ENCODE measurements at places on chromosomes 5 and 9. TPM values are rescaled to one million over a fixed set of nuclear protein-coding genes. Genes with fewer than 3 reads are reported as not detected.

The SLC22A5 gene
- 9.2 TPM for total RNA-seq

The PCDHB2 gene
- 0.29 TPM for total RNA-seq

The THBS4 gene
- total RNA-seq: 0.14 TPM

The SUSD3 gene
- total RNA-seq: not detected

The TMEM252 gene
- not detected for total RNA-seq

The NLN gene
- 15.8 TPM for total RNA-seq

The TCOF1 gene
- total RNA-seq: 46.5 TPM

The OTP gene
- not detected for total RNA-seq

The ZNF354C gene
- total RNA-seq: 7.0 TPM

The PCDHB3 gene
- 0.29 TPM for total RNA-seq

The DDX4 gene
- not detected for total RNA-seq

The GARIN3 gene
- not detected for total RNA-seq

The C5orf63 gene
- total RNA-seq: 3.6 TPM

The IFNA13 gene
- total RNA-seq: not detected

The LCNL1 gene
- 0.14 TPM for total RNA-seq

The WNT8A gene
- total RNA-seq: not detected

The GABRA1 gene
- not detected for total RNA-seq

The HAPLN1 gene
- 1.1 TPM for total RNA-seq

The FST gene
- 70.2 TPM for total RNA-seq

The TMC1 gene
- 0.86 TPM for total RNA-seq

The SPINK4 gene
- 1.8 TPM for total RNA-seq

The SMIM33 gene
- not detected for total RNA-seq

The OR1L1 gene
- not detected for total RNA-seq

The CNTLN gene
- total RNA-seq: 9.8 TPM

The GFM2 gene
- 49.8 TPM for total RNA-seq

The BNC2 gene
- total RNA-seq: 35.2 TPM

The ARSI gene
- total RNA-seq: 54.7 TPM

The ACTBL2 gene
- 3.3 TPM for total RNA-seq

The HRCT1 gene
- total RNA-seq: not detected

The FAXDC2 gene
- total RNA-seq: 12.7 TPM

The SHC3 gene
- total RNA-seq: 15.3 TPM

The ENTPD2 gene
- total RNA-seq: not detected

The CFAP157 gene
- total RNA-seq: not detected

The RMRP gene
- 27,284 TPM for total RNA-seq

The IFNK gene
- total RNA-seq: not detected

The SPARC gene
- 1,594 TPM for total RNA-seq

The PCDHB7 gene
- total RNA-seq: under 0.01 TPM

The TOR1B gene
- total RNA-seq: 29.1 TPM

The CLK4 gene
- total RNA-seq: 27.5 TPM

The ANP32B gene
- total RNA-seq: 35.5 TPM

The PCDHGA2 gene
- 2.0 TPM for total RNA-seq

The RALGPS1 gene
- 0.88 TPM for total RNA-seq

The PDE4D gene
- 26.2 TPM for total RNA-seq

The ARHGEF37 gene
- total RNA-seq: 0.44 TPM

The ADGRD2 gene
- not detected for total RNA-seq
